HFFc6 (cell line): ENCODE measurements at places on chromosomes 2 and 18. TPM values are rescaled to one million over a fixed set of nuclear protein-coding genes. Genes with fewer than 3 reads are reported as not detected.
A peak's percentile ranks its signal among the peaks of the same experiment; 100 is the strongest.

The CYP26B1 gene
- 0.10 to 0.51 TPM in 2 of 3 replicates, not detected in the other for total RNA-seq

DNA sequence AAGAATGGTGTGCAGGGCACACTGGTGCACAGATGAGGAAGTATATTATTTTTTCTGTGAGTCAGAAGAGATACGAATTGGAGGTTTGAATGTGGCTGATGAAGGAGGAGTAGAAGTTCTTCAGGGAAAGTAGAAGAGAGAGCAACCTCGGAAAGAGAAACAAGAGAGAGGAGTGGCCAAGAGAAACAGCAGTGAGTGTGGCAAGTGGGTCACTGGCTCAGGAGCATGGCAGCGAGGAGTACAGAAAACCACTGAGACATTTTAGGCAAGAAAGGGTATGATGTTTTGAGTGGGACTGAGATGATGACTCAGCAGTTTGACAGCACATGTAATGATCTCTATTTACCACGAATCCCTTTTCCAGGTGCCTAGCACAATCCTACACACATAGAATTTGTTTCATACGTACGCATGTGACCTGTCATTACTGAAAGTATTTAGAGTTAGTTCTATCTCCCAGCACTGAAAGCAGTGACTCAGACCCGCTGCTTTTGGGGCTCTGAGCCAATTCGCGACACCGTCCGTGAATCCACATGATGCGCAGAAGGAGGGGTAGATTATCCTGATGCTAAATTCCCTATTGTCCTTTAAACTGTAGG lies 915.4 kb downstream of the DCDC2C start:
- DNase-seq = no peak

The GALNT5 gene
- total RNA-seq = 26.7 to 61.9 TPM (median 45.6 TPM) in 3 replicates

The TM4SF20 gene
- total RNA-seq = 0.12 to 0.34 TPM (median 0.32 TPM) in 3 replicates

DNA sequence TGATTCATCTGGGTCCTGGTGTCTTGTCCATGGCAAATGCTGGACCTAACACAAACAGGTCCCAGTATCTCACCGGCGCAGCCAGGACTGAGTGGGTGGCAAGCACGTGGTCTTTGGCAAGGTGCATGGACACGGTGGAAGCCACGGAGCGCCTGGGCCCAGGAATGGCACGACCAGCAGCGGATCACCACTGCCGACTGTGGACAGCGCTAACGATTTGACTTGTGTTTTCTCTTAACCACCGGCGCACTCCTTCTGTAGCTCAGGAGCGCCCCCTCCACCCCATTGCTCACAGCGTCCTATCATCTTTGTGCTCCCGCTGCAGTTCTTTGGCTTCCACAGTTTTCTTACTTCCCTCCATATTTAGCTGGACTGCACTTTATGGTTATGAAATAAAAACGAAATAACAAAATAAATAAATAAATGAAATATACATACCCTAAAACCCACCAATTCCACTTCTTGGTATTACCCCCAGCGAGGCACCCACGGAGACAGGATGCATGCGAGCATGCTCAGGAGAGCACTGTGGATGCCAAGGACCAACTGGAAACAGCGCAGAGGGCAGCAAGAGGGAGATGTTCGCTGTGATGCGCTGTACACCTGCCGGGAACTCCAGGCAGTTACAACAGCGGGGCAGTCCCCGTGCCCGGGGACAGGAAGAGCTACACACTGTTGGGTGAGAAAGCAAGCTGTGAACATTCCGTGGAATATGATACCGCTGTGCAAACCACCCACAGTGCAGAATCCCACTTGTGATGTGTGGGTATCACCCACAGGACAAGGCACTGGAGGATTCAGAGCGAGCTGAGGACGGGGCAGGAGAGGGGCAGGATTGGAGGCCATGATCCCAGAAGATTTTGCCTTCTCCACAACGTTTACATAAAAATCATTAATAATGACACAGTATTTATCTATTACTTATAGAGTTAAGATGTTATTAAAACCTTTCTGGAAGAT lies 7.0 kb upstream of the CIDEA start:
- no peak for DNase-seq

DNA sequence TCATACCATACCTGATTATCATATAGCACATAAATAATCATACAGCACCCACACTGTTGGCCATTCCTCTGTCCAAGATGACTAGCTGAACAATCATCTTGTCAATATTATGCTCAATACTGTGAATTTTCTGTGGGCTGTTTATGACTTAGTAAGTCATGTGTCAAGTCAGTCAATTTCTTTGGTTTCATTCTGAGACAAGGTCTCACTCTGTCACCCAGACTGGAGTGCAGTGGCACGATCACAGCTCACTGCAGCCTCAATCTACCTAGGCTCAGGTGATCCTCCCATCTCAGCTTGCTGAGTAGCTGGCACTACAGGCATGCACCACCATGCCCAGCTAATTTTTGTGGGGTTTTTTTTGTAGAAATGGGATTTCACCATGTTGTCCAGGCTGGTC lies 5.7 kb downstream of the MCM6 start:
- no peak for DNase-seq

The EML6 gene
- 0.05 to 0.41 TPM (median 0.27 TPM) in 3 replicates for total RNA-seq

- DNase-seq = no peak
Measured at GRCh38 chr2:223654384-223654915, 52.3 kb upstream of the SCG2 start.

GRCh38 chr18:63168287-63168686 lies 151.3 kb downstream of the BCL2 start:
- no peak for DNase-seq

DNA sequence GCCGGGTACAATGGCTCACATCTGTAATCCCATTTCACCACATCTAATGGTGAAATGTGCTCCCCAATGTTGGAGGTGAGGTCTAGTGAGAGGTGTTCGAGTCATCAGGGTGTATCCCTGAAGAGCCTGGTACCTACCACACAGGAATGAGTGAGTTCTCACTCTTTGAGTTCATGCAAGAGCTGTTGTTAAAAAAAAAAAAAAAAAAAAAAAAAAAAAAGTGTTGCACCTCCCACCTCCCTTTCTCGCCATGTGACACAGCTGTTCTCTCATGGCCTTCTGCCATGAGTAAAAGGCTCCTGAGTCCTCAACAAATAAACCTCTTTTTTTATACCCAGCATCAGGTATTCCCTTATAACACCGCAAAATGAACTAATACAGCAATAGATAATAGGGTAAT lies 106.3 kb downstream of the C2orf74 start:
- DNase-seq = no peak

The ALK gene
- total RNA-seq = not detected in 3 replicates

The CNGA3 gene
- 0.14 and 0.60 TPM in 2 replicates for total RNA-seq

The MAPRE3 gene
- total RNA-seq = 15.9 to 20.9 TPM (median 18.6 TPM) in 3 replicates

DNA sequence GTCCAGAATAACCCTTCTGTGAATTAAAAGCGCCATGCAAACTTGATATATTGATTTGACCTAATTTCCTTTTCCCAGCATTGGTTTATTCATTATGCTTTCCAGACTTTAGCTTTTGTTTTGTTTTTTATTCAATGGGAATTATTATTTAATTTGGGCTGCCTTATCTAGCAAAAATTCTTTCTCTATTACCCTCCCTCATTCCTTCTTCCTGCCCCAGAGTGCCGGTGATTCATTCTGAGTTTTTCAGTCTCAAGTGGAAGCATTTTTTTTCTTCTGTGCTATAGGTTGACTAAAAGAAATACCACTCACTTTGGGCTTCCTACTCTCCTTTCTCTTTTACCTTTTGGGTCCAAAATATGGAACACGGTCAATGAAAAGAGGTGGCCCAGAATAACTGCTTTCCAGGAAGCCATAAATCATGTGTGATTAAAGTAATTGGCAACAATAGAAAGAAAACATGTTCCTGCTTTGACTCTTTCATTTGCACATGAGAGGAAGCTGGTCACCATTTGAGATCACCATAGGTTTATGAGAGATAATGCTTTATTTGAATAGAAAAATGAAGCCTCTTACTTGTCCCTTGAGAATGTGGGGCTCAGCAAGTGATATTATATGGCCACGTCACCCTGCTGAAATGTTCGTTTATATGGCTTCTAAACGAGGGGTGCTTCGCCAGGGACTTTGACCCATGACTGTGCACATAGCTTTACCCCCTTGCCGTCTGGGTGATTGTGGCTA lies 422.8 kb upstream of the ZEB2 start:
- peak; percentile 54 for DNase-seq

DNA sequence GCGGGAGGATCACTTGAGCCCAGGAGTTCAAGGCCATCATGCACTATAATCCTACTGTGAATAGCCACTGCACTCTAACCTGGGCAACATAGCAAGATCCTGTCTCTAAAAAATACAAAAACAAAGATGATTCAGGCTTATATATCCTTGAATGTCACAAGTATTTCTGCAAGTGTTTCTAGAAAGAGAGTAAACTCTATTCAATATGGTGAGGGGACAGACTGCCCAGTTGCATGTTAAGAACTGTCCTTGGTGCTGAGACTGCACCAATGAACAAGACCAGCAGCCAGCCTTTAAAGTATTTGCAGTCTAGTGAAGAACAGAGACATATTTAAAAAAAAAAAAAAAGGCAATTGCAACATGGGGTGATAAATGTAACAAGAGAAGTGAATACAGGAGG lies 16.4 kb downstream of the MAP3K19 start:
- peak; percentile 48 for DNase-seq

GRCh38 chr2:183996825-183997793 lies 601.2 kb upstream of the ZNF804A start:
- DNase-seq = no peak

- no peak for DNase-seq
Measured at GRCh38 chr2:227860221-227860641, 11.2 kb upstream of the DAW1 start.

- no peak for DNase-seq
Measured at GRCh38 chr18:31230495-31230894, 67.8 kb upstream of the DSC1 start.

The UPP2 gene
- not detected in 3 replicates for total RNA-seq

The PGAP1 gene
- total RNA-seq = 7.4 to 9.4 TPM (median 7.8 TPM) in 3 replicates

- peak; percentile 94 for DNase-seq
Measured at GRCh38 chr2:164992818-164993217, 37.5 kb upstream of the SLC38A11 start.

- no peak for DNase-seq
Measured at GRCh38 chr2:221705185-221705877, 133.2 kb upstream of the EPHA4 start.

The RIT2 gene
- not detected in 3 replicates for total RNA-seq

GRCh38 chr2:241390301-241391206 lies 34.5 kb downstream of the FARP2 start:
- DNase-seq = no peak

GRCh38 chr2:205688417-205689200 lies 6.3 kb downstream of the NRP2 start:
- DNase-seq = no peak

DNA sequence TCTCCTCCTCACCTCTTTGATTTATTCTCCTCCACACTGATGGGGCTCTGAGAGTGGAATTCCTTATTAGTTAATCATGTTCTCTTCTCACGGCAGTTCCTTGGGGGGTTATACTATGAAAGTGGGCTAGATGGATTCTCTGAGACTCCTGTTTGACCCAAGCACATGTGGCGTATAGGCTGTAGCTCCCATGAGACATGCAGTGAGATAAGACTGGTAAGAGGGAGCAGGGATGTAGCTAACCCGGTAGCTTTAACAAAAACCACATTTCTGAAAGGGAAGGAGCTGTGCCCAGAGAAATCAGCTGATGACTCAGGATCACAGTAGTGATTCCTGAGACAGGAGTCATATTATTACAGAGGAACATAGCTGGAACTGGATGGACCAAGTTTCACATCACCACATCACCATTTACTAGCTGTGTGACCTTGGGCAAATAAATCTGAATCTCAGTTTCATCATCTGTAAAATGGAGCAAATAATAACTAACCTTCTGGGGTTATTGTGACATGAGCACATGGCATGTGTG lies 82.9 kb downstream of the CRIM1 start:
- DNase-seq = peak; percentile 97

The TRIM43 gene
- not detected in 3 replicates for total RNA-seq

GRCh38 chr2:174166261-174166660 lies 82.1 kb downstream of the OLA1 start:
- no peak for DNase-seq

GRCh38 chr18:3151399-3152264 lies 68.1 kb downstream of the MYOM1 start:
- DNase-seq = peak; percentile 34

The RAPH1 gene
- total RNA-seq = 45.6 to 50.9 TPM (median 49.0 TPM) in 3 replicates

DNA sequence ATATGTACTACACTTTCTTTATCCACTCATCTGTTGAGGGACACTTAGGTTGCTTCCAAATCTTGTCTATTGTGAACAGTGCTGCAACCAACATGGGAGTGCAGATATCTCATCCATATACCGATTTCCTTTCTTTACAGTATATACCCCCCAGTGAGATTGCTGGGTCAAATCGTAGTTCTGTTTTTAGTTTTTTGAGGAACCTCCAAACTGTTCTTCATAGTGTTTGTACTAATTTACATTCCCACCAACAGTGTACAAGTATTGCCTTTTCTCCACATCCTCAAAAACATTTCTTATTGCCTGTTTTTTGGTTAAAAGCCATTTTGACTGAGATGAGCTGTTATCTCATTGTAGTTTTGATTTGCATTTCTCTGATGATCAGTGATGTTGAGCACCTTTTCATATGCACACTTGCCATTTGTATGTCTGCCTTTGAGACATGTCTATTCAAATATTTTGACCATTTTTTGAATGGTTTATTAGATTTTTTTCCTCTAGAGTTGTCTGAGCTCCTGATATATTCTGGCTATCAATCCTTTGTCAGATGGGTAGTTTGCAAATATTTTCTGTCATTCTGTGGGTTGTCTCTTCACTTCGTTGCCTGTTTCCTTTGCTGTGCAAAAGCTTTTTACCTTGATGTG lies 12.2 kb downstream of the PLEK start:
- no peak for DNase-seq

The ZNF385B gene
- total RNA-seq = 0.16 to 0.24 TPM in 2 of 3 replicates, not detected in the other

GRCh38 chr2:41791523-41791922 lies 256.3 kb upstream of the PKDCC start:
- DNase-seq = peak; percentile 19

The ANKAR gene
- 1.7 and 1.8 TPM in 2 replicates for total RNA-seq

The NAPG gene
- total RNA-seq = 35.3 to 38.8 TPM (median 36.6 TPM) in 3 replicates

The RAB27B gene
- 0.75 to 2.3 TPM (median 1.7 TPM) in 3 replicates for total RNA-seq

DNA sequence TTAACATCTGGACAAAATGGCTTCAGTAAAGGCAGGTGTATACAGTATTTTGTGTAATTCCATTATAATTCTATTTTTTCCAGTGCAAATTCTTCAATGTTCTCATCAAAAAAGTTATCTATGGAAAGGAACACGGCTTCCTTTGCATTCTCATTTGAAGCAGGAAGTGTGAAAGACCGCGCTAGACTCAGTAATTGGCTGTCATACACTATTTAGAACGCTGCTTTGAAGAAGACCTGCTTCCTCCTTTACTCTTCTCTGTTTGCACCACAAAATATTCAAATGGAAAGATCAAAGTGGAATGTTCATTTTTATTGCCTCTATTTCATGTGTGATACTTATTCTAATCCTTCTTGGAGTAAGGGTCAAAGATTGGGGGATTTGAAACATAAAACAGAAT lies 883.7 kb downstream of the TSN start:
- DNase-seq = no peak

DNA sequence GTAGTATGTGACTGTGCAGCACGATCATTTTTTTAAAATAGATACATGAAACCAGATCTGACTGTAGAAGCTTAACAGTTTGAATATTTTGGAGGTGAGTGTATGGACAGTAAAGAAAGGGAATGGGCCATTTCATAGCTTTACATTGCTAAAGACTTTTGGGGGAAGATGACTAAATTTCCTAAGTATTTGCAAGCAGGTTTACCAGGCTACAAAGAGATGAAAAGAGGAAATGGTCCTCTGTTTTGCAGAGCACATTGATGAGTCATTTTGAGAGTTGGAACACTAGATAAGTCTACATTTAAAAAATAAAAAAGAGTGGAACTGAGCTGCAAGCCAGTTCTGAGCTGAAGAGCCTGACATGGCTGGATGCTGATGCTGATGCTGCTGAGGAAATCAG lies 115.7 kb upstream of the LRATD1 start:
- DNase-seq = peak; percentile 97

The FBXO15 gene
- total RNA-seq = 0.53 to 1.6 TPM (median 0.99 TPM) in 3 replicates

The SLC9A4 gene
- total RNA-seq = not detected in 3 replicates

The CEBPZOS gene
- 55.2 to 63.7 TPM (median 61.2 TPM) in 3 replicates for total RNA-seq

The TCF23 gene
- not detected in 3 replicates for total RNA-seq
